ENCODE measurements at places on chromosomes 7 and 10. TPM values are rescaled to one million over a fixed set of nuclear protein-coding genes. Genes with fewer than 3 reads are reported as not detected.

SUFU gene
- 28.3 TPM for polyA plus RNA-seq

RBP3 gene
- not detected for polyA plus RNA-seq

ASAH2 gene
- 0.12 TPM for polyA plus RNA-seq

PLAU gene
- polyA plus RNA-seq, result 4.0 TPM

NRG3 gene
- 0.85 TPM for polyA plus RNA-seq

CACNA2D1 gene
- 8.1 TPM for polyA plus RNA-seq

SHH gene
- polyA plus RNA-seq, result not detected

FGFBP3 gene
- polyA plus RNA-seq, result 26.4 TPM

DNMBP gene
- polyA plus RNA-seq, result 21.9 TPM

CHPF2 gene
- 31.7 TPM for polyA plus RNA-seq

OR2A42 gene
- not detected for polyA plus RNA-seq

ADARB2 gene
- 1.6 TPM for polyA plus RNA-seq

ARL5B gene
- 18.8 TPM for polyA plus RNA-seq

PLCE1 gene
- polyA plus RNA-seq, result 3.0 TPM

ANKRD30A gene
- polyA plus RNA-seq, result not detected

FANK1 gene
- polyA plus RNA-seq, result 11.4 TPM

Data from cardiac muscle cell (in vitro differentiated cells and primary cell).